ENCODE measurements at places on chromosomes 5 and 9.

GRCh38 chr5:52725065-52725746 is 62.5 kb upstream of the ITGA1 start:
- peak; percentile 37 for DNase-seq

DNA sequence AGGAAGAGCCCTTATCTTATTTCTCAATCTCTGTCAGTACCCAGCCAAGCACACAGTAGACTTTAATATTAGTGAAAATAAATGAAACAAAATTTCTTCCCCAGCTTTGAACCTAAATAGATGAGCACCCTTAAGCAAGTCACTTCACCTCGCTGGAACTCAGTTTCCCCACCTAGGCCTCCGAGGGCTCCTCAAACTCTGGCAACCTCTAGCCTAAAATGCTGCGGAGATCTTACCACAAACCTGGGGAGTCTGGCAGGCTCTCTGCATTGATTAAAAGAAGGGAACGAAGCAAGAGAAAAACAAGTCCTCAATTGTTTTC is 326 bp downstream of the RIGI start:
- no peak for DNase-seq

- DNase-seq = peak; percentile 64
These were observed 153.4 kb downstream of the ZNF462 start for GRCh38 chr9:107016383-107016782.

GRCh38 chr9:91360551-91361290 is 997 bp downstream of the AUH start:
- no peak for DNase-seq

- no peak for DNase-seq
These were observed 16.7 kb downstream of the ABO start for GRCh38 chr9:133258061-133259015.

DNA sequence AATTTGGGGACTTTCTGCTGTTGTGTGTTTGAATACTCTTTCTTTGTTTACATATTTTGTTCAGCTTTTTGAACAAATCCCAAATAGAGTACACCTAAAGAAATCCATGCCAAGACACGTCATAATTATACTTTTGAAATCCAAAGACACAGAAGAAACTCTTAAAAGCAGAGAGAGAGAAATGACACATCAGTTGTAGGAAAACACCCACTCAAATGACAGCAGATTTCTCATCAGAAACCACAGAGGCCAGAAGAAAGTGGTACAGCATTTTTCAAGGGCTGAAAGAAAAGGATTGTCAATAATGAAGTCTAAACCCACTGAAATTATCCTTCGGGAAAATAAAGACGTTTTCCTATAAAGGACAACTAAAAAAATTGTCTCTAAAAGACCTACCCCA is 378.6 kb downstream of the GADD45G start:
- DNase-seq = peak; percentile 49

DNA sequence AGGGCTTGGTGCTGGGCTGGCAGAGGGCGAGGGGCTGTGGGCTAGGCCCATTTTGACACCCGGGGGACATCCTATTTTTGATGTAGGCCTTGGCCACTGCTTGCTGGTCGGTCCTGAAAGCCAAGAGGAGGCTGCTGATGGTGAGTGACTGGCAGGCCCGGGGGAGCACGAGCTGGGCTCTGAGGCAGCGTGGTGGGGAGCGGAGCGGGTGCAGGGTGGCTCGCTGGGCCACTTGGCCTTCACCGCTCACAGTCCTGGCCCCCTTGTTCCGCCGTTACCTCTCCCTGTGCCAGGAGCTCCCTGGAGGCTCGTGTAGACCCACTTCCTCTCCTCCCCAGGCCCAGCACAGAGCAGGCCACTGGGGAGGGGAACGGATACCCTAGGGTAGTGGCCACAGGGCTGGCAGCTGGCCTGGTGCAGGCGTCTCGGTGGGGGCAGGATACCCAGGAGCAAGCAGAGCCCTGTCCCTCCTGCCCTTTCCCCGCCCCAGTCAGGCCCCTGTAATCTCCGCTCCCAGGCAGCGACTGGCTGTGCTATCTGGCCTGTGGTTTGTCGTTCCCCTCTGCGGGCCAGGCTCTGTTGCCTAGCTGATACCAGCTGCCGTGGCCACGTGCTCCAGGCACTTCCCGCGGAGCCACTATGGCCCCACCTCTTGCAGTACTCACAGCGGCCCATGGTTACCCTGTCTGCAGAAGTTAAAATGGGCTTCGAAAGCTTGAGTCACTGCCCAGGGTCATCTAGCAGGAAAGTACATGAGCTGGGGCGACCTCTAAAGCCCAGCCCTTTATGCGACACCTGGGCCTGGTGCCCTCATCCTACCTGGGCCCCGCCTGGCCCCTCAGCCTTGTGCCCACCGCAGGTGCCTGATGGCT is 11.7 kb upstream of the DOLPP1 start:
- no peak for DNase-seq

- DNase-seq = no peak
These were observed 4.5 kb upstream of the CDX1 start for GRCh38 chr5:150162142-150162513.

DNA sequence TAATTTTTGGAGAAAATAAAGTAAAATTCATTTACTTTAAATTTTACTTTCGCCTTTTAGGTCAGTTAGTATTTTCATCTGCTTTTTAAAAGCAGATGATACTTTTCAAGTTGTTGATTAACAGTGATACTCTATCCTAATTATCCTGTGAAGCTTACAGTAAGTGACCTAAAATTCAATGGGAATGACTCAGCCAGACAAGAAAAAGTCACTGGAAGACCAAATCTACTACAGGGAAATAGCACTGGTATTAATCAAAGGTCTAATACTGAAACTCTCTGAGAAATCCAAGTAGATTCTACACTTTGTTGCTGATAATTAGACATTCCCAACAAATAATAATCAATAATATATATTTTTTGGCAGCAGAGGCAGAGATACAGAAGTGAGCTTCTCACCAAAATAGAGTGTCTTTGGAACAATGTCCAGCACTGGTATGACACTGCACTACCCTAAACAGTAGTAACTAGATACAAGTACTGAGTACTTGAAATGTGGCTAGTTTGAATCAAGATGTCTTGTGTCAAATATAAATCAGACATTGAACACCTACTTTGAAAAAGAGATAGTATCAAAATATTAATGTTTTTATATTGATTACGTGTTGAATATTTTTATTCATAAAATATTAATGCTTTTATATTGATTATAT is 22.8 kb upstream of the ELL2 start:
- DNase-seq = no peak

GRCh38 chr5:77168161-77168878 is 42.2 kb upstream of the PDE8B start:
- DNase-seq = peak; percentile 70

DNA sequence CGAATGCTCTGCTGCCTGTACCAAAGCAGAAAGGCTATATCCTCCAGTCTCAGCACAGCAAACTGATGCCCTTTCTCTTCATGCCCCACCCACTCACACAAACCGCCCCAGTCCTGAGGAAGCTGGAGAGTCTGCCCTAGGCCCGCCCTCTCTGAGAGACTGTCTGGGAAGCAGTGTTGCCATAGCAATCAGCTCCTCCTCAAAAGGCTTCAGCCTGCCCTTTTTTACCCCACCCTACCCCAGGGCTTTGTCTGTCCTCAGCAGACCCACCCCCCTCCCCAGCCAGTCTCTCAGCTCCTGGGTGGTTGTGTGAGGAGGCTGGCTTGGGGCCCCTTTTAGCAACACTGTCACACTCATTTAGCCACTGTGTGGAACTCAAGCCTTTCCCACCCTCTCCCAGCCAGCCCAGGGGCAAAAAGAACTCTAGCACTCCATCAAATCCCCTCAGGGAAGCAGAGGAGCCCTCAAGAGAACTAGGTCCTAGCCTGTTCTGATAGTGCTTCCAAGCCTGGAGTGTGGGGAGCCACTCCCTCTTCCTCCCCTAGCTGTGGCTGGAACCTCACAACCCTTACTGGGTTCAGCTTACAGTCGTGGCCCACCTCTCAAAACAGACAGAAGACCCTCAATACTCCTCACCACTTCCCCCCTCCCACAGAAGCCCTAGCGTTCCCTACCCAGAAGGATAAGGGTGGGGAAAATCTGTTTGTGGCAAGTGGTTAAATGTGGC is 1.4 kb downstream of the ATOSB start:
- DNase-seq = peak; percentile 93

DNA sequence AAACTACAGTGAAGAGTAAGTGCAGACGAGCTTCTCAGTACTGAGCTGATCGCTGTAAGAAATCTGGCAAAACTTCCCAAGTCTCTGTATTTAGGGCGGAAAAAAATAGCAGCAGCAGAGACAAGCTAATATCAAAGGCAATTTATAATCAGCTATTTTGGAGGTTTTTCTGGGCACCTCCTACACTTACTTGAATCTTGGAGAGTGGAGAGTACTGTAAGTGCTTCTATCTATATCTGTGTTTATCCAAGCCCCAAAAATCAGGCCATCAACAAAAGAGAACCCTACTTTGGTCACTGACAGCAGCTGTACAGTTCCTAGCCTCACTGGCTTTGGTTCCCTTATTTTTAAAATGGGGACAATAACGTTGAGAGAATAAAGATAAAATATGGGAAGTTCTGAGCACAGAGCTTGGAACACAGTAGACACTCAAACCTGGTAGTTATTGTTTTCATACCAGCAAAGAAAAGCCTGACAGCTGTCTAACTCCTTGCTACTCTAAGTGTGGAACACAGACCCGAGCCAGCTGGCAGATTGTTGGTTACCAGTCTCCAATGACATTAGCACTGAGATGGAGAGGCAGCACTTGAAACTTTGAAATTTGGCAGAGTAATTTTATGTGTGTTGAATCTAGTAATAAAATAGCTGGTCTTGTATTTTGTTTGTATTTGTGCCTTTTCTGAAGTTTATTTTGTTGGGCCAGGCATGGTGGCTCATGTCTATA is 96.0 kb upstream of the SLC28A3 start:
- DNase-seq = no peak

- DNase-seq = no peak
These were observed 295.5 kb upstream of the WWC1 start for GRCh38 chr5:167995844-167996425.

DNA sequence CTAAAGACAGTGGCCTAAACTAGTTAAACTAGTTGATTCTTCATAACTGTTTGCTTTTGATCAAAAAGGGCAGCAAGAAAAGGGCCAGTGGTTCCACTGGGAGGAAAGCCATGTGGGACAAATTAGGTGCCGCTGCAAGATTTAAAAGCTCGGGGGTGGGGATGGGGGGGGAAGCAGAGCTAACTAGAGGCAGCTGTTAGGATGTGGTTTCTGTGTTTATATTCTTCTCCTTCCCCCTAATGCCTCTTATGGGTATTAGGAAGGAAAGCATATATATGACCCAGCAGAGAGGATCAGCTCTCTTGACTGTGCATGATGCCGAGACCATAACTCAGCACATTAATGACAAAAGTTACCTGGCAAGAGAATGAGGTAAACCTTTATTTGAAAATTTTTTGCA is 65.7 kb downstream of the EFNA5 start:
- no peak for DNase-seq

GRCh38 chr5:112492291-112492690 is 73.2 kb upstream of the EPB41L4A start:
- DNase-seq = peak; percentile 79

DNA sequence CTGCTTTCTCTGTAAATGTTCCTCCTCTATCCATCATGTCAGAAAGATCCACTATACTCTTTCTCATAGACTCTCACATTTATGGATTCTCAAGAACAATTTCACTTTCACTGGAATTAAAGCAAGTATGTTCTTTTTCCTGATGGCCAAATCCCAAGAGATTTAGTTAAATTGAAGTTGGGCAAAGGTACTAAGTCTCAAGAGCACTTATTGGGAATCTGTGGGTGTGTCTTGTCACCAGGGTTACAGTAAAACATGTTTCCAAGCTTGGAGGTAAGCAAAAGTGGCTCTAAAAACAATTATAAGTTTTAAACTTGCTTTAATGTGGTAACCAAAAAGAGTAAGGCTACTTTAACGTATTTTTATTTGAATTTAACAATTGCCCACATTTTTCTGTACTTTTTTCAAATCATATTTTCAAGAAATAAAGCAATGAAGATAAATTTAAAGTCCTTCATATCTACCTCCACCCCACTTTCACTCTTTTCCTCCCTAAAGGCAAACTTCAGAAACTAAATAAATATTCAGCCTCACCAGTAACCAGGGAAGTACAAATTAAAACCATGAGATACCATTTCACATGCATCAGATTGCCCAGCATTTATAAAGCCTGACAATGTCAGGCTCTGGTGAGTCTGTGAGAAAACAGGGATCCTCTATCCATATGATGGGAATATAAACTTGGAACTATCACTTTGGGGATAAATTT is 387.4 kb downstream of the CETN3 start:
- no peak for DNase-seq

DNA sequence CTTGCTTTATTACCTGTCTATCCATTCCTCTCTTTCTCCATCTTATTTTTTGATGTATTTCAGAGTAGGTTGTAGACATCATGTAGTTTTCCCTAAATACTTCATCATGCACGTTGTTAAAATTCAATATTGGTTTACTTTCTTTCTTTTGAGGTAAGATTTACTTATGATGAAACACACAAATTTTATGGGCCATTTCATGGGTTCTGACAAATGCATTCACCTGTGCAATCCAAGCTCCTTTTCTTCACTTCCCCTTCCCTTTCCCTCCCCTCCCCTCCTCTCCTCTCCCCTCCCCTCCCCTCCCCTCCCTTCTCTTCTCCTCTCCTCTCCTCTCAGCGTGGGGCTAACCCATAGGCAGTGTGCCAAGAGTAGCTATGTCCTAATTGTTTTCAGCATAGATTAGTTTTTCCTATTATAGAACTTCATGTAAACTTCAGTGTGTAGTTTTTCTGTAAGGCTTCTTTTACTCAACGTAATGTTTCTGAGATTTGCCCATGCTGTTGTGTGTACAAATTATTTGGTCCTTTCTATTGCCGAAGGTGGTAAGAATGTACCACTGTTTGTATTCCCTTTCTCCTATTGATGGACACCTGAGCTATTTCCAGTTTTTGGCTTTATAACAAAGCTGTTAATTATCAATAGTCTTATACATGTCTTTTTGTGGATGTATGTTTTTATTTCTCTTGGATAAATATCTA is 92.9 kb upstream of the CLINT1 start:
- peak; percentile 42 for DNase-seq

GRCh38 chr5:50653946-50654345 is 12.5 kb upstream of the PARP8 start:
- no peak for DNase-seq

DNA sequence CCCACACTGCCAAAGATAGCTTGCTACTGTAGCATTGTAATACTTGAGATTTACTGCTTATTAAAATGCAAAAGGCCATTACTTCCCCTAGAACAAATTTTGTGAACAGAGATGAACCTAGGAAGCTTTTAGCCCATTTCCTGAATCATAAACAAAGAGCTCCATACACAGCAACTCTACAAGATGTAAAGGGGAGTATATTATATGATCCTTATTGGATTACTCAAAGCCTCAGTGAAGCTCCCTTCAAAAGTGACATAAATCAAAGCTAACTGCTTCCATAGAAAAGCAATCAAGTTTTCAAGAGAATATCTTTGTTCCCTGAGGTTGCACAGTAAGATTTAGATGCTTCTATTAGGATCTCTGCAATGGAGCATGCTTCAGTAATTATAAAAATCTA is 629.8 kb downstream of the EFNA5 start:
- DNase-seq = no peak

- no peak for DNase-seq
These were observed 25.9 kb upstream of the ADAMTSL1 start for GRCh38 chr9:18448101-18448500.

GRCh38 chr9:135480940-135481310 is 1.3 kb downstream of the PPP1R26 start:
- no peak for DNase-seq
